NCI-H460 (cell line): ENCODE measurements at places on chromosomes 5 and 9.

GRCh38 chr9:35193762-35194161 is 32.0 kb downstream of the UNC13B start:
- DNase-seq, result no peak

DNA sequence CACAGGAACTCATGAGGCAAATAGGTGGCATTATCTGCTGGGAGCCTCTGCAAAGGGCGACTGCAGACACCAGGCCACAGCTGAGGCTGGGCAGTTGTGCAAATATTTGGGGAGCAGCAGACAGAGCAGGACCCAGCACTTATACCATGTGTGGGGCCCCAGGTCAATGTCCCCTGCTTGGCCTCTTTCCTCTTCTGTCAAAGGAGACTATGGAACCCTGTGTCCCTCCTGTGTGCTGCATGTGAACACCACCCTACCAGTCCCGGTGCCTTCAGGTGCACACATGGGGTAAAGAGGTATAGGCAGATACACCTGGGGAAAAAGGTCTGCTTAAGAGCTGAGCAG is 50.8 kb downstream of the ROR2 start:
- no peak for DNase-seq

DNA sequence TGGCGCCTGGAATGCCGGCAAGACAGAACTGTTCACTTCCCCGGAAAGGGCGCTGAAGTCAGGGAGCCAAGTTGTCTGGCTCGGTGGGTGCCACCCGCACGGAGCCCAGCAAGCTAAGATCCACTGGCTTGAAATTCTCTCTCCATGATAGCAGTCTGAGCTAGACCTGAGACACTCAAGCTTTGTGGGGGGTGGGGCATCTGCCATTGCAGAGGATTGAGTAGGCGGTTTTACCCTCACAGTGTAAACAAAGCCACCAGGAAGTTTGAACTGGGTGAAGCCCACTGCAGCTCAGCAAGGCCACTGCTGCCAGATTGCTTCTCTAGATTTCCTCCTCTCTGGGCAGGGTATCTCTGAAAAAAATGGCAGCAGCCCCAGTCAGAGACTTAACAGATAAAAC is 277.4 kb downstream of the SLCO4C1 start:
- DNase-seq, result no peak

- DNase-seq, result no peak
These were observed 14.1 kb upstream of the CARD19 start for GRCh38 chr9:93081931-93082330.

DNA sequence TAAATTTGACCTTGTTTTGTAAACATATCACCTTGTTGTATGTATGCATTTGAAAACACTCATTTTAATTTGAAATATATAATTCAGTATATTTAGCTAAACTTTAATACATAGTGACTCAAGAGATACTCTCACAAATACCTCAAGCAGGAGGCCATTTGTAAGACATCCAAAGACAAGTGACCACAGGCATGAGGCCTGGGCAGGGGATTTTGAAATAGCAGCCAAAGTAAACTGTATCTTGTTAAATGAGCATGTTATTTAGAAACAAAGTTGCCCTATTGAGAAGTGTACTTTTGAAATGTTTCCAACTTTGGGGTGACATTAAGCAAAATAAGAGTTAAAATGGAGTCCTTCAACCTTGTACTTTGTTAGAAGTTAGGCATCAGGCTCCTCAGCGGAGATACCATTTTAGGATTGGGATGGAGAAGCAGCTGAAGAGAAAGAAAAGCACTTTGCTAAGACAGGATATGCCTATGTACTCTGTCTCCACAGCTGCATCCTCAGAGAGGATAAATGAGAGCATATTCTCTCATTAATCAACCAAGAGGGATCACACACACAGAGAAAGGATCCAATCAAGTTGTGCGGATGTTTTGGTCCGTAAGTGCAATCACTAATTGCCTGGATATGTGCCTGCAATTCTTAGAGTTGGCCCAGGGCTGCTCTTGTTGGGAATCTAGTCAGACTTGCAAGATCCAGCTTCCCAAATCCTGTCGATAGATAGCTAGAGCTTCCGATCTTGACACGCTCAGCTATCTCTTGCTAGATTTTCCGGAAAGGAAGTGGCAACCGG is 157.5 kb upstream of the HAPLN1 start:
- DNase-seq, result no peak

- DNase-seq, result no peak
These were observed 21.0 kb downstream of the EXOC3 start for GRCh38 chr5:463952-464351.

GRCh38 chr5:165757791-165758190 is 2252.4 kb downstream of the MAT2B start:
- no peak for DNase-seq

DNA sequence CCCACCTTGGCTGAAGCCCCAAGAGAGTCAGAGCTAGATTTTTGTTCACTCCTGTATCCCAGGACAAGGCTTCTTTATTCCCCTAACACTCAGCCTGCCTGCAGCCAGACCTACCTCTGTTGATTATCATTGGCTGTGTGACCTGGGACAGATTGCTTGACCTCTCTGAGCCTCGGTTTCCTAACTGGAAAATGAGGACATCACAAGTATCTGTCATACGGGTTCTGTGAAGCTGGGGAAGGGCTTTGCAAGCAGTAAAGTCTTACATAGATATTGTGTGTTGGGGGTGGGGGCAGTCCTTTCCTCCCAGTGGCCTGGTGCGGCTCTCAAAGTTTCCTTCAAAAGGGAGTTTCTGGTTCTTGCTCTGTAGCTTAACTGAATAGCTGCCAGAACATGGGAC is 2.5 kb upstream of the NEK6 start:
- DNase-seq, result no peak

DNA sequence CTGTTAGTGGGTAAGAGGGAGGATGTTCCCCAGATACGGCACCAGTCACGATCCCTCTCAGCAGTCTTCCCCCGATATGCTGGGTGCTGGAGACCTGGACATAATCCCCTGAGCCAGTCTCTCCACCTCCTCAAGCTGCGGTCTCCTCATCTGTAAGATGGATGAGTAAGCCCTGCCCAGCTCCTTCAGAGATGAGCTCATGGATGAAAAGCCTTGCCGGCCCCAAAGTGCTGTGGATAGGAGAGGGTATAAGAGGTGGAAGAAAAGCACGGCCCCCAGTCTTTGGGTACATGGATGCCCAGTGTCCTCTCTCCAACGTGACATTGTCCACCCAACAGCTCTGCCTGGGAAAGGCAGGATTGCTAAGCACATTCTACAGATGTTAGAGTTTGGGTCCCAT is 4.5 kb downstream of the CAMK2A start:
- DNase-seq, result no peak

DNA sequence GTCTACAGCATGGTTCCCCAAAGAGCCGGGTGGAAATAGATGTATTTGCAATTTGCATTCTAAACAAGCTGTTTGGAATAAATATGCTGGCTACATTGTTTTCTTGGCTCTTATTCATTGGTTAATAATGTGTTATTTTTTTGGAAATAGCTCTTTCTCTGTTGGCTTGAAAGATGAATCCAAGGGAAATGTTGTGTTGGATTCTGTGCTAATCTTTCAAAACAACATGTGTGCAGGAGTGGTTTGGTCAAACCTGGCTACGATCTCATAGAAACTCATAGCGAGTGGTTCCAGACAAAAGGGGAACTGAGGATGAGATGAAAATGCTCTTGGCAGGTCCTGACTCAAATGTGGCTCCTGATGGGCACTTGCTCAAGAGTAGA is 63.7 kb upstream of the CXCL14 start:
- no peak for DNase-seq

GRCh38 chr9:136328622-136329041 is 1.3 kb downstream of the GPSM1 start:
- DNase-seq, result no peak

GRCh38 chr5:96300976-96301375 is 132.1 kb downstream of the PCSK1 start:
- no peak for DNase-seq

DNA sequence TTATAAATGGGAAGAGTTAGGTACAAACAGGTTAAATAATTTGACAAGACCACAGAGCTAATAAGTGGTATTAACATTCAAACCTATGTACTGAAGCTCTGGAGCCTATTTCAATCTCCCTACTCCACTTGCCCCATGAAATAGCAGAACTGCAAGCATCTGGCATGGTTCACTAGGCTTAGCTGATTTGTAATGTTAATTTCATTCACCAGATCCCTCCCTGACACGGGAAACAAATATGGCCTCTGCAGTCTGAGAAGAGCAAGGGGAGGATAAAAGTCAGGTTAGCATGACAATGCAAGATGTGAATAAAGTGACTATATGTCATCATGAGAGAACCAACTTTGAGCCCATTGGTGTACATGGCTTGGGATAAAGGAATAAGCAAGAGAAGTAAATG is 428.8 kb downstream of the BRINP1 start:
- DNase-seq, result no peak

- no peak for DNase-seq
These were observed 26.1 kb downstream of the TTC23L start for GRCh38 chr5:34865091-34865490.

DNA sequence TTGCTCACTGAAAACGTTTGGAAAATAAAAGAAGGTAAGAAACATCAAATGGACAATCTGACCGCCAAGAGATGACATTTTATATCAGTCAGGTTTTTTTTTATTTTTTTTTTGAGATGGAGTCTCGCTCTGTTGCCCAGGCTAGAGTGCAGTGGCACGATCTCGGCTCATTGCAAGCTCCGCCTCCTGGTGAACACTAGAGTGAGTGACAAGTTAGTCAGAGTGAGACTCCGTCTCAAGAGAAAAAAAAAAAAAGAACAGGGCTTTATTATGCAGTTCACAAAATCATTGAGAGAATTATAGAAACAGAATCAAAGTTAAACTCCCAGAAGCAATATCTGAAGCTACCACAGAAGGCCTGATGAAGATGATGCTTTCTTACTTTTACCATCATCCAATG is 70.1 kb downstream of the DTWD2 start:
- DNase-seq, result no peak

DNA sequence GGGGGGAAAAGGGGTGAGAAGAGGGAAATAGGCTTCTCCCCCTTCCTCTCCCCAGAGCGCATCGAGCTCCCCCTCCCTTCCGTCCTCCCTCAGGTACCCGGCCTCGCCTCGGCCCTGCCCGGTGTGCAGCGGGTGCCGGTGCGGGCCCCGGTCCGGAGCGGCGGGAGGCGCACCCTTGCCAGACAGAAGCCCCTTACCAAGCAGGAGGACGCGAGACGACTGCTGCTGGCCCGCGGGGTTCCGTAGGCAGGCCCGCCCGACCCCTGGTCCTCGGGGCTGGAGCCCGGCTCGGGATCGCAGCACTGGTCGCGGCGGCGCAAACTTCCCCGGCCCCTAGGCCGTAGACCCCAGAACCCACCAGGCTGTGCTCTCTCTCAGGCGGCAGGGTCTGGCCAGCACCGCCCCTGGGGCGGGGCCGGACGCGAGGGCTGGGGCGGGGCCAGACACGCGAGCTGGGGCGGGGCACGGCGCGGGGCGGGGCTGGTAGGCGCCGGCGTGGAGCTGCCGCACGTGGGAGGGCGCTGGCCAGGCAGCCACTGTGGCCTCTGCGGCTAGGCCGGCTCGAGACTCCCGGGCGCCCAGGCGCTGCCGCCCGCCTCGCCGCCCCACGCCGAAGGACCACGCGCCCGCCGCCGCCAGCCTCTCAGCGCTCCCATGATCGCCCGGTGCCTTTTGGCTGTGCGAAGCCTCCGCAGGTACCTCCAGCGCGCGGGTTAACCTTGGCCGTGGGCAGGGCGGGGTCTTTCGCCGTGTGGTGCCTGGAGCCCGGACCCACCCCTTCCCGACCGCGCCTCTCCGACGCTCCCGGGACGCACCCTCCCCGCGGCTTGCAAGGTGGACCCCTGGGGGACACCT is at the start of the genes NLN and SGTB:
Gene NLN, plus strand, starts transcription at position 486 of the 855 bp plus-strand sequence. Its CDS starts 169 bp downstream, at position 655.
Gene SGTB, minus strand, starts transcription at position 390 of the 855 bp plus-strand sequence. CDS start 1,302 bp downstream, outside the sequence.
- DNase-seq, result peak; percentile 82

DNA sequence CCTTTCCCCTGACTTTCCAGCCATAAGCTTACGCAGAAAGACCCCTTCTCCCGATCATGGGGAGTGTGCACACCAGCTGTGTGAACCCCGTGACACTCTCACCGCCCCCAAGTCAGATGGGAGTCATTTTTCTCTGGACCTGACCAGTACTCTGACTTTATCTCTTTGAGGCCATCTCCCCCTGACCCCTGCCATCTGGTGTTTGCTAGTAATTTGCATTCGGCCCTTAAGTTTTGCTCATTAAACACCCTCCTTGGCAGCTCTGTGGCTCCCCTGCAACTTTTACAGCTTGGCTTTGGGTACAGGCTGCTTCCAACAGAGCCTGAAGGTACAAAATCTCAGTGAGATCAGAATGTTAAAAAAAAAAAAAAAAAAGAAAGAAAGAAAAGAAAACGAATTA is 43.9 kb downstream of the PDZD2 start:
- DNase-seq, result no peak

- DNase-seq, result no peak
These were observed 69.3 kb downstream of the MAT2B start for GRCh38 chr5:163574472-163575440.

DNA sequence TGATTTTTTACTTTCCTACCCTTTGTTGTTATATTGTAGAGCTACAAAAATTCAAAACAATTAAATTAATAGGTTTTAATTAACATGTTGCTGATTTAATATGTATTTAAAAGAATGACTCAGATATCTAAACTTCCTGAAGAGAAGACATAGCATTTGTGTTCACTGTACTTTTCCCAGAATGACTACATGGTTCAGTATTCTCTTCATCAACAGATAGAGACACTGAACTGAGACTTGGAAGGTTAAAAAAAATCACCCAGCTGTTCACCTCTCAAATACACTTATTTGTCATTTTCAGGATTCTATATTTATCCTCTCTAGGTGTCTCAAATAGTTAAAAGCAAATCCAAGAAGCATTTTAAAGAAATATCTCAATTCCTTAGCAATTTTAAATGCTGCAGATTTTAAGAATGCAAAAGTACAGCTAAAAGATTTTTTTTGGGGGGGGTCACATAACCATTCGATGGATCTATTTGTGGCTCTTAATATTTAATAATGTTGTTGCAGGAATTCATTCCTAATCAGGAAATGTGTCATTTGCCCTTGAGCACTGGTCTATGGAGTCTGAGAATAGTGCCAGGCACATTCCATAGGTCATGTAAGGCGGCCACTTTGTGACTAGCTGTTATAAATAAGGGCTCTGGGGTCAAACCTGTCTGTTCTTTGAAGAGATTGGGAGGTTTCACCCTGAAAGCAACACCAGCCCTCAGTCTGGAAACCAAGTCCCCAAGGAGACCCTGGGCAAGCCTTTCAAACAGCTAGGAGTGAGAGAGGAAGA is 463.1 kb downstream of the NR2F1-AS1 start:
- no peak for DNase-seq

GRCh38 chr9:24932785-24933184 is 387.1 kb upstream of the IZUMO3 start:
- no peak for DNase-seq

- DNase-seq, result peak; percentile 30
These were observed 23.6 kb upstream of the ANXA2R start for GRCh38 chr5:43063721-43064171.

GRCh38 chr5:10290438-10290837 is 17.3 kb downstream of the CMBL start:
- DNase-seq, result no peak

DNA sequence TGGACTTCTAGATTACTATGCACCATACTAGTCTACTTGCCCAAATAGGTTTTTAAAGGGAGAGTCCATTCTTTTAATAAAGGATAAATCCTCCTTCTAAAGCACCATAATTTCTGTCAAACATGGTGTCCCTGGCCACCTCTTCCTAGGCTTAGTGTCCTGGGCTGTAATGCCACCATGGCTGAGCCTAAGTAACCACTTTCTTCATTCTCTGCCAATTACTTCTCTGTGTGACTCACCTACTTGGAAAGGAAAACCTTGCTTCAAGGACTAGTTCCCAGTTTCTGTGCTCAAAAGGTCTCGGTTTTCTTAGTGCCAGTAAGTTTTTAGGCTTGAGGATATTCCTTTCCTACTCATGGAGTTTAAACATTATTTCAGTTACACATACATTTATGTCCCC is 273.4 kb downstream of the DENND1A start:
- DNase-seq, result no peak

GRCh38 chr5:78569441-78569840 is 79.1 kb downstream of the LHFPL2 start:
- DNase-seq, result no peak
